ENCODE measurements at places on chromosomes 12 and 14.

- no peak for DNase-seq
Measured at GRCh38 chr12:15829949-15830348, 40.8 kb upstream of the EPS8 start.

- DNase-seq, result no peak
Measured at GRCh38 chr14:52350445-52350844, 36.3 kb downstream of the PTGER2 start.

DNA sequence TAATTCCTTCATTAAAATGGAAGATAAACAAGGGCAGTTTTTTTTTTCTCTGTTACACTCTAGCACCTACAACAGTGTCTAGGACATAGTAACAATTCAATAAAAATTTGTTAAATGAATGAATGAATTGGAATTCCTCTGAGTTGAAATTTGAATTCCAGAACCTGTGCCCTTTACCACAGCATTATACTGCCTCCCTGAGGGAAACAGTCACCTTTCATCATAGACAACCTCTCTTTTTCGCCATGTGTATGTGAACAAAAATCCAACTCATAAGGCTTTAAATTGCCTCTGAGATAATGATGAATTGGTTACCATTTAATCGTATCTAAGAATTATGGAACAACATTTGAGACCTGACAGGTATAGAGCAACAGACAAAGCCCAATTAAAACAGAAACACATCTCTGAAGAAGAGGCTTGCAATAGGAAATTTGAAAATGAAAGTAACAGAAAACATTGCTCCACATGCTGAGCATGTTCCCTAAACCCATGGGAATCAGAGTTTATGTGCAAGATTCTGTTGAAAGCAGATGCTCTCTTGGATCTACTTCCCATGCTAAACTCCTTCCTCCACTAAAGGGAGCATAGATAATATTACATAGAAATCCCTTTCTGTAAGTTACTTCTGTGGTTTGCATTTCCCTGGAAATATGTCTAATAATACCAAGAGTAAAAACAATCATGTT is 657.8 kb downstream of the GALC start:
- DNase-seq, result no peak

DNA sequence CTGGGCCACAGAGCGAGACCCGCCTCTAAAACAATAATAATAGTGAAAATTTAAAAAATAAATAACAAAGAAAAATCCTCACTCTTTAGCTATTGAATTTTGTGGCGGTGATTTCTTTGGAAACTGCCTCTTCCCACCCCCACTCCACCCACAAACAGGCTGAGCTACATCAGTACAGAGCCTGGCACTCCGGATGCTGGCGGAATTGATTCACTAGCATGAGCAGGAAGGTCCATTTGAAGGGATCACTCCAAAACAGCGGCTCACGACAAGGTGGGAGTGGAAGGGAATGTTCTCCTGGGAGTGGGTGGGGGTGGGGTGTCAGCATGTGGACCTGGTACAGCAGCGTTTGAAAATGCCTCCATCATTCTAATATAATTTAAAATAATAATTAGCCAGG is 26.1 kb downstream of the CCDC177 start:
- no peak for DNase-seq

GRCh38 chr12:76180401-76181277 is 96.2 kb upstream of the NAP1L1 start:
- DNase-seq, result no peak

DNA sequence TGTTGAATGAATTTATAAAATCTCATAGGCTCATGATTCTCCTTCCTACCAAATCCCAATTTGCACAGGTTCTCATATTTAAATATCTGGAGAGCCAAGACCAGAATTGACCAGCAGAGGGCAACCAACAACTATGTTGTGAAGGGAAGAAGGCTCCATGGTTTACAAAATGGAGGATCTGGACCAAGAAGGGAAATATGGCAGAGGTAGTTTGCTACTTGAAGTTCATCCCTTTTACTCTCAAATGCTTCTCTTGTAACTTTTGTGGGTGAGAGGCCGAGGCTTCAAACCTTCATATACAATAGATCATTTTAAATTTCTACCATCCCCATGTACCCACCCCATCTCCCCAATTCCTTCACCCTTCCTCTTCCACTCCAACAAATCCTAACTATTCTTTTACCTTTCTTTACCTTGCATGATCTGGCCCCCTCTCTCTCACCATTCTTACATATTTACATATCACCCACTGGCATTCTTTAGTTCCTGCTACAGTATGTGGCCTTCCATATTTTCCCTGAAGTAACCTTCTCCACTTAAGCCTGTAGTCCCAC is 3.8 kb upstream of the SMARCC2 start:
- no peak for DNase-seq

- DNase-seq, result no peak
Measured at GRCh38 chr12:130916241-130916911, 37.3 kb upstream of the ADGRD1 start.

DNA sequence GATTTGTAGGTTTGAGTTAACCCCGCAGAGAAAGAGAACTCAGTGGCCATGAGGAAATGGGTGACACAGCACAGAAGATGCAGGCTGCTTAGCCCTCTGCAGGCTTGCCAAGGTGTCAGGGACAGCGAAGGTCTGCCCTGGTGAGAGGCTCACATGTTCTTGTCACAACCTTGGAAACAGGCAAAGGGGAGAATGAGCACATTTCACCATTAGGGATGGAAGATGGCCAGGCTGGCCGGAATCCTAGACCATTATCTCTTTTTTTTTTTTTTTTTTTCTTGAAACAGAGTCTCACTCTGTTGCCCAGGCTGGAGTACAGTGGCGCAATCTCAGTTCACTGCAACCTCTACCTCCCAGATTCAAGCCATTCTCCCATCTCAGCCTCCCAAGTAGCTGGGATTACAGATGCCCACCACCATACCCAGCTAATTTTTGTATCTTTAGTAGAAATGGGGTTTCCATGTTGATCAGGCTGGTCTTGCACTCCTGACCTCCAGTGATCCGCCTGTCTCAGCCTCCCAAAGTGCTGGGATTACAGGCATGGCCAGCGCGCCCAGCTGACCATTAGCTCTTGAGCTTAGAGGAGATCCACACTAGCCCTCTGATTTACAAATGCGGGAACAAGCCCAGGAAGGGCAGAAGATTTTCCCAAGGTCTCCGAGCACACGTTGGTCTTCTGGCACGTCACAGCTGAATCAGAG is 34.6 kb downstream of the LTBP2 start:
- no peak for DNase-seq

DNA sequence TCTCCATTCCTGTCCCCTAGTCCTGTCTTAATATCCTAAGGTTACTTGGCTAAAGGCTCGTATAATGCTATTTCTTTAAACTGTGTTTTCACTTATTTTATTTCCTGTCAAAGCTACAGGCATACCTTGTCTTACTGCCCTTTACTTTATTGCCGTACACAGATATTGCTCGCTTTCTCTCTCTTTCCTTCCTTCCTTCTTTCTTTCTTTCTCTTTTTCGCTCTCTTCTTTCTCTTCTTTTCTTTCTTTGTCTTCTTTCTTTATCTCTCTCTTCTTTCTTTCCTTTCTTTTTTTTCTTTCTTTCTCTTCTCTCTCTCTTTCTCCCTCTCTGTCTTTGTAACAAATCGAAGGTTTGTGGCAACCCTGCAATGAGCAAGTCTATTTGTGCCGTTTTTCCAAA is 123.9 kb upstream of the ARHGAP5 start:
- DNase-seq, result no peak

GRCh38 chr12:68538726-68539614 is 71.7 kb upstream of the RAP1B start:
- no peak for DNase-seq

DNA sequence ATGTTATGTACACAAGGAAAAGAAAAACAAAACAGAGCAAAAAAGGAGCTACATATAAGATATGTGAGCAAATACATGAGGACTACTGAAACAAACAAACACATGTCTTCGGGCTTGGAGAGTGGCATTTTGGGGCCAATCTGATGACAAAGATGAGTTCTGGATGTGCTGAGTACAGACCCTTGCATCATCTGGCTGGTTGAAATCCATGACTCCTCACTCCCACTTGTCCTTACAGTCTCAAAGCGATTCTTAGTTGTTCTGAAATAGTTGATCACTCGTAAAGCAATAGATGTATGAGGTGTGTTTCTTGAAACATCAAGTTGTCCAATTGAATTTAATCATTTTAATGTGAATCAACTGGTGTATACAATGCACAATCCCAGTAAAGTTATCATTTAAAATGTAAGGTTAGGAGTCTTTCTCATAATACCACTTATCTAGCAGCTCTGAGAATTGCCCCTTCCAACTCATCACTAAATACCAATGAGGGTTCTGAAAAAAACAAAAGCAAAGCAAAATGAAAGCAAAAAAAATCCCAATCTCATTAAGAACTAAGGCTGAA is 136.9 kb downstream of the ITPR2 start:
- DNase-seq, result no peak

GRCh38 chr12:104505095-104505818 is 48.5 kb downstream of the CHST11 start:
- DNase-seq, result no peak

DNA sequence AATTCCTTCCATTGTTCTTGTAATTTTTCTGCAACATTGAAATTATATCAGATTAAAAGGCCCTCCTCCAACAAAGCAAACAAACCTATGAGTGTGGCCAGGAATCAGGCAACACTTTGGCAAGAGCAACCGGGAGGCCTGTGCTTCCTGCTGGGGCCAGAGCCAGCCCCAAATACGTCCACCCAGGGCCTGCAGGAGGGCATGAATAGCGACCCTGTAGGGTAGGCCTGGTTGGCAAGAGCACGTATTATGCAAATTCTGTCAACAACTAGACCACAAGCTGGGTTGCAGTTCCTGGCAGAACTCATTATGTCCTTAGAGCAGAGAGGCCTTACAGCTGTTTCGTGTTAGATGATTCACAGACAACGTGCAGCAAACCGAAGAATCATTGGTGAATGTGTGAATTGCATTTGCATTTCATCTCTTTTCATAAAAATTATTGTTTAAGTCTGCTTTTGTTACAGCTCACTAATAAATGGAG is 26.9 kb upstream of the LGALS3 start:
- peak; percentile 95 for DNase-seq

- DNase-seq, result no peak
Measured at GRCh38 chr12:52041695-52042123, 9.5 kb upstream of the NR4A1 start.

GRCh38 chr14:75875958-75876357 is 105.8 kb downstream of the TGFB3 start:
- DNase-seq, result no peak

DNA sequence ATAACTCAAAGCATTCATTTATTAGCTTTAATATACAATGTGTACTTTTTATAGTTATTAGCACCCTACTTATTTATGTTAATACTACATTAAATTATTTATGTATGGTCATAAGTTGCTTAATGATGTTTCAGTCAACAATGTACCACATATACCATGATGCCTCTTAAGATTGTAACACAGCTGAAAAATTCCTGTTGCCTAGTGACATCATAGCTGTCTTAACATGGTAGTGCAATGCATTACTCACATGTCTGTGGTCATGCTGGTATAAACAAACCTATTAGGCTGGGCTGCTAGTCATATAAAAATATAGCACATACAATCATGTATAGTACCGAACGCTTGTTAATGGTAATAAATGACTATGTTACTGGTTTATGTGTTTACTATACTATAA is 120.4 kb downstream of the ANO6 start:
- DNase-seq, result peak; percentile 64

- no peak for DNase-seq
Measured at GRCh38 chr14:25626986-25627385, 577.0 kb upstream of the STXBP6 start.

GRCh38 chr12:6869049-6870021 is 2.0 kb downstream of the TPI1 start:
- DNase-seq, result no peak

DNA sequence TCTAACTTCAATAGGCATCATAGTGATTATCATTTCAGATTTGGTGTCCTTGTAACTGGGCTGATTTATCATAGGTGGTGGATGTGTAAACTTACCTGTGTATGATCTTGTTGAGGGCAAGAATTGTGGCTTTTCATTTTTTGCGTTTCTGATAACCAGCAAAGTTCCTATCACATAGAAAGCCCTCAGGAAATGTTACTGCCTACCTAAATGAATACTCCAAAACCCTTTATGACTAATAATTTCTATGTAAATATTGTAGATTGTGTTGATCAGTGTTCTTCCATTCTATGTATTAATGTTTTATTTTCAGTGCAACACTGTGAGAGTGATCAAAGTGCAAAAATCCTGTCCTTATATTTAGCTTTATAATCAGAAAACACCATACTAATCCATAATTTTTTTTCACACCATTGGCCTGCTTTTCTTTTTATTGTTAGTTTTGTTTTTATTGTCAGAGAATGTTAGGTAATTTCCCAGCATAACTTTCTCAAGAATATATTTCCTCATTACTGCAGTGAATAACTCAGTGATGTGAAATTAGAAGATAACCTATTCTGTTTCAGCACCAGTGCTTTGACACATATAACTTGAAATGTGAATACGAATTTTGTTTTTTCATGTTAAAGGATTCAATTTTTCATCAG is 94.1 kb downstream of the GPHN start:
- no peak for DNase-seq

DNA sequence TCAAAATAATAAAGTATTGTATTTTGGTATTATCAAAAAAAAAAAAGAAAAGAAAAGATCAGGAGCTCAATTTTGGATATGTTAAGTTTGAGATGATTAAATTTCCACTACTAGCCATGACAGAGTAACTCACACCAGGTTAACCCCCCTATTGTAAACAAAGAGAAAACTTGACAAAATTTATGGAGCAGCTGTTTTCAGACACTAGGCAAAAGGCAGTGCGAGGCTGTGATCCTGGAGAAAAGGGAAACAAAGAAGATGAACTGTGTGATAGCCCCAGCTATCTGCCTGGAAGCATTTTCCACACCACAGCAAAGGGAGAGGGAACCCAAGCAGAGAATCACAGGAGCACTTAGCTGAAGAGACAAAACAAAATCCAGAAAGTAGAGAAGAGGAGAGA is 145.0 kb downstream of the KIF21A start:
- DNase-seq, result no peak

DNA sequence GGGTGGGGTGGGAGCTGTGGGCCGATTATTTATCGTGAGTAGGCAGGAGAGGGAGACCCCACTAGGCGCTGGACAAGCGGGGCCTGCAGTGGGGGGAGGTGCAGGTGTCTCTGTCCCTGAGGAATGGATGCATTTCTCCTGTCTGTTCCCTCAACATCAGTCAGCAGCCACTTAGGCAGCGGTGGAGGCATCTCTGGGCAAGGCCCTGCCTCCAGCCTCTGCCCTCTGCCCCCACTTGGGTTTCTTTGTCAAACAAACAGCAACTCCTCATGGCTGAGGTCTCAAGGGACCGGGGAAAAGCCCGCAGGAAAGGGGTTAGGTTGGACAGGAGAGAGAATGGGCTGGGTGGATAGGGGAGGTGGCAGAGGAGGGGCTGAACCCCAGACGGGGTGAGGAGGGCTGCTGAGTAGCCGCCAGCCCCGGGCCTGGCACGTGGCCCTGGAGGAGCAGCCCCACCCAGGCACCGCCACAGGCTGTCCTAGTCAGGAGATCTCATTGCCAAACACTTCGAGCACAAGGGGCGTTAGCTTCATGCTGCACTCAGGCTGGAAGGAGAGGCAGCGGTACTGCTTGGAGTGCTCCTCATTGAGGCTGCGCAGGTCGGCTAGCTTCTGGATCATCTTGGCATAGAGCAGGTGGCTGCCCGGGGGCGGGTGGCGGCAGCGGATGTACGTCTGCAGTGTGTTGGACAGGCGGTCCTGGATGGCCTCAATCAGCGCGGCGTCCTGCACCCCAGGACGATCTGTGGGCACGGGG is 24.7 kb upstream of the HDAC7 start:
- no peak for DNase-seq

GRCh38 chr12:21576431-21576830 is 28.2 kb downstream of the GYS2 start:
- no peak for DNase-seq

Data from BJ (cell line).